Fibroblast of the aortic adventitia (primary cell): ENCODE measurements at places on chromosomes 5 and 9. TPM values are rescaled to one million over a fixed set of nuclear protein-coding genes. Genes with fewer than 3 reads are reported as not detected.

The OBP2B gene
- not detected in 2 replicates for total RNA-seq

The COX7C gene
- total RNA-seq: 90.6 and 265 TPM in 2 replicates

The HEXB gene
- total RNA-seq: 241 and 402 TPM in 2 replicates

The MYOZ3 gene
- 0.16 and 0.72 TPM in 2 replicates for total RNA-seq

The MORN5 gene
- total RNA-seq: not detected in 2 replicates

The PCDH1 gene
- total RNA-seq: 0.90 and 3.2 TPM in 2 replicates

The ERCC8 gene
- total RNA-seq: 4.8 and 25.5 TPM in 2 replicates

The CORO2A gene
- total RNA-seq: 0.36 and 0.57 TPM in 2 replicates

The FGD3 gene
- total RNA-seq: not detected in 2 replicates

The OLFM1 gene
- 0.81 and 1.5 TPM in 2 replicates for total RNA-seq

The GCNT4 gene
- total RNA-seq: 2.5 and 9.3 TPM in 2 replicates

The GMCL2 gene
- total RNA-seq: not detected in 2 replicates

The CCDC192 gene
- total RNA-seq: not detected in 2 replicates

The CLTA gene
- total RNA-seq: 239 and 451 TPM in 2 replicates

The ABO gene
- not detected in 2 replicates for total RNA-seq

The MUSK gene
- 1.4 TPM in 1 of 2 replicates, not detected in the other for total RNA-seq

The SH3GL2 gene
- total RNA-seq: 0.18 TPM in 1 of 2 replicates, not detected in the other

The ARID3C gene
- total RNA-seq: 0.09 and 0.74 TPM in 2 replicates

The GPRIN1 gene
- 1.7 and 7.1 TPM in 2 replicates for total RNA-seq

The DRD1 gene
- 0.18 TPM in 1 of 2 replicates, not detected in the other for total RNA-seq

The LMX1B gene
- total RNA-seq: not detected in 2 replicates

The ECSCR gene
- 0.36 and 1.1 TPM in 2 replicates for total RNA-seq

The SOX30 gene
- total RNA-seq: 0.09 TPM in 1 of 2 replicates, not detected in the other

The F12 gene
- total RNA-seq: 0.27 and 1.4 TPM in 2 replicates

The KIF27 gene
- 6.0 and 7.2 TPM in 2 replicates for total RNA-seq

The KCNMB1 gene
- not detected in 2 replicates for total RNA-seq

The CRB2 gene
- total RNA-seq: 0.08 TPM in 1 of 2 replicates, not detected in the other

The SPAG8 gene
- 0.81 and 3.3 TPM in 2 replicates for total RNA-seq

The CDH12 gene
- total RNA-seq: 0.09 TPM in 1 of 2 replicates, not detected in the other

The CCNO gene
- 0.18 TPM in 1 of 2 replicates, not detected in the other for total RNA-seq

The PDE6A gene
- not detected in 2 replicates for total RNA-seq

The TYRP1 gene
- 0.09 and 1.1 TPM in 2 replicates for total RNA-seq

The IL9 gene
- total RNA-seq: not detected in 2 replicates

The JADE2 gene
- total RNA-seq: 28.0 and 38.8 TPM in 2 replicates

The MEGF9 gene
- 10.7 and 14.1 TPM in 2 replicates for total RNA-seq
